ENCODE measurements at places on chromosomes 3 and 15.

GRCh38 chr3:146598535-146598934, 6.6 kb downstream of the PLSCR5 start:
- no peak for DNase-seq

DNA sequence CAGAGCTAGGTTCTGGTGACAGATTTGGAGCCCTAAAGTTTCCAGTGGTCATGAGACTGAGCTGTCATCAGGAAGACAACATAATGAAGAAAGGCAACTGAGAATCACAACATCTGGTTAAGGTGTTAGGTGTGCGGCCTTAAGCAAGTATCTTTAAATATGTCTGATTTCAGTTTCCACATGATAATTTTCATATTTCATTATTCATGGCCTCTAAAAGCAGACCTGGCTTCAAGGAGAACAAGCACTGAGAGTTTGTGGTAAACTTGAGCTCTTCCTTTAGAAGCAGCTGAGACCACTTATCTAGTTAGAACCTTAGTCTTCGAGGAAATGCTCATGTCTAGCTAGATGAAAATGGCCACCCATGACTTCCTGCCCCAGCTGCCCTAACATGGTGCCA, 25.7 kb upstream of the MYLK start:
- no peak for DNase-seq

GRCh38 chr3:177733233-177733632, 536.0 kb upstream of the TBL1XR1 start:
- DNase-seq = no peak

DNA sequence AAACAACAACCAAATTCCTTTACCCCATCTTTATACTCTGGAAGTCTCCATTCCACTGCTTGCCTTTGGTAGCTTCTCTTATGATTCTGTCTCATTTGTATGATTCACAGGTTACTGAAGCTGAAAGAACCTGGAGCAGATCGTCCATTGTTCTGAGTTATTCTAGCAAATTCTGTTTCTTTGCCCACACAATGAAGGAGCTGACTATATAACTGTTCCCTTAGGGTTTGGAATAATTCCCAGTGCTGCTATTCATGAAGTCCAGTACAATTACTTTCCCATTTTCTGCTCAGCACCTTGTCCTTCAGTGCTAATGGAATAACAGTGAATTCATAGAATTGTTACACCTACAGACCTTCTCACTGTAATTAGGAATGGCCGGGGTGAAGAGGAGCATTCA, 167.8 kb downstream of the CHST2 start:
- no peak for DNase-seq

DNA sequence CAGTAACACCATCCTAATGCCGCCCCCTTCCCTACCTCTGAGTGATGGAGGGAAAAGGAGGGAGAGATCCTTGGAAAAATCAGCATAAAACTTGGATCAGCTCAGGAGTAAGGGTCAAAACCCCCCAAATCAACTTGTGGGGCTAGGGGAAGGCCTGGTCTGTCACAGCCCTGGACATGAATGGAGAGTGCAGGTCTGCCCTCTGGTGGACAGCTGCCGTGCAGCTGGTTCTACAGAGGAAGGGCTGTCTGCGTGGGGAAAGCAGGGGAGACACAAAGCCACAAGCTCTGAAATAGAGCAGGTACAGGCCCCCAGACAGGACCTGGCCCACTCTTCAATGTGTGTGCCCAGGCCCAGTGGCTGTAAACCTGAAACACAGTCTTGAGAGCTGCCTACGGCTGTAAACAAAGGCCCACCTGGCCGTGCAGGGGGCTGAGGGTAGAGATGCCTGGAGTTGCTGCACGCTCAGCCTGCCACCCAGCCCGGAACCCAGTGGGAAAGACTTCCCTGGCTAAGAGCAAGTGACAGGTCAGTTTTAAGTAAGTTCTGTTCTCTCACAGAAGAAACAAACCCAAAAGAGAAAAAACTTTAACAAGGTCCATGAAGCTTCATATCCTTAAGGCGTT, 16.4 kb downstream of the CLK3 start:
- DNase-seq = peak; percentile 59

DNA sequence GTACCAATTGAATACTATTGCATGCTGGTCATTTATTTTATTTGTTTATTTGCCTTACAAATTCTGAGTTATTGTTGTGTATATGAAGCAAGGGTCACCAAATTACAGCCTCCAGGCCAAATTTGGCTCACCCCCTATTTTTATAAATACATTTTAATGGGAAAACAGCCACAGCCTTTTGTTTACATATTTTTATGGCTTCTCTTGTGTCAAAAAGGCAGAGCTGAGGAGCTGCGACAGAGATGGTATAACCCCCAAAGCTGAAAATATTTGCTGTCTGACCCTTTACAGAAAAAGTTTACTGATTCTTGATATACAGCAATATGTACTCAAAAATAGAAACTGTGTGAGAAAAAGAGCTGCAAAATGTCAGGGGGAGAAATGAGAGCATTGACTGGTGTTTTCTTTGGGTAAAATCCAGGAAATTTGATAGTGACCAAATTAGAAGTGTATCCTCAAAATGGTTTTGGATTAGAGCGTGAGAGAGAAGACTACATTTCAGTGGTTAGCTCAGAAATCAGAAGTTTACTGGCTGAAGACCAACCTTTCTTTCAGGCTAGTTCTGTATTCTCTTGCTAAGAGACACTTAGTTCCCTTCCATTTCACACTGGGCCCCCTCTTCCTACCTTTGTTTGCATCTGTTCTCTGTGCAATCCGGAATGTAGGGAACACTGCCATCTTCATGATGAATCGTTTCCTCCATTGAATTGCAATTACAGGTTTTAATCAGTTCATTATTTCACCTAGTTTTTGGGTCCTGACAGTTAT, 757.8 kb downstream of the AGBL1 start:
- DNase-seq = no peak

- DNase-seq = no peak
These were observed 71.2 kb upstream of the SOX14 start for GRCh38 chr3:137692803-137693431.

DNA sequence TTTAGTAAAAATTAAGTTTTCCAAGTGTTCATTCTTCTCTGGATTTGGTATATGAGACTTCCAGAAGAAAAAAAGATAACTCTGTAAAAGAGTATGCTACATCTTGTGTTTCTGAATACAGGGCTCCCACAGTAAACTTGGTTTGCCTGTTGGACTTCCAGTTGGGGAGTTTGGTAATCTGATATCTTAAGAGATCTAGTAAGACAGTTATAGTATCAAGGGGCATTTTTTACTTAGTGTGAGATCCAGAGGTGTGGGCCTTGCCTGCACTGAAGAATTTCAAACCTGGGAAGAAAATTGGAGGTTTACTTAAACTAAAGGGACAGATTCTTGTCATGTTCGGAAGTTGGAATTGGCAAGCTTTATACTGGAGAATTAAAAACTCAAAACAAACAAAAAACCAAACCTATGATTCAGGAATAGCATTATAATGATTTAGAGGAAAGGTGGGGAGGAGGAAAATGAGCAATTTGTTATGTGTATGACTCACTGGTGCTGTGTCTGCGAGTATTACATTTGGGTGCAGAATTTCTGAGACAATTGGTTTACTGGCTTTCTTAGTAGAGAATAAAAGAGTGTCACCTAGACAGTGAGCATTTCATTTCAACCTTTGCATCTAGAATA, 58.9 kb upstream of the ULK4 start:
- DNase-seq = no peak

GRCh38 chr3:151395806-151396205, 11.3 kb upstream of the P2RY12 start:
- DNase-seq = no peak

DNA sequence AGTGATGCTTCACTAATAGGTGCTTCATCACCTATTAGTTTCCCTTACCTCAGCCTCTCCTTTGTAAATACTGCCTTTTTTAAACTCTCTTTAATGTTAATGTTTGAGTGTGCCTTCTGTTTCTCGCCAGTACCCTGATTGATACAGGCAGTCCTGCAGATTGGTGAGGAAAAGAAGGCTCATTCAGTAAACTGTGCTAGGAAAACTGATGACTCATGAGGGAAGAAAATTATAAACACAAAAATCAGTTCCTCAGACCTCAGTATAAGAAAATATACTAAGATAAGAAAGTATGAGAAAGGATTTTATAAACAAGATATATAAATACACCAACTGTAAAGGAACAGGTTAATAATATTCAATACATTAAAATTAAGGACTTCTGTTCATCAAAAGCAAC, 54.8 kb upstream of the OXTR start:
- no peak for DNase-seq

DNA sequence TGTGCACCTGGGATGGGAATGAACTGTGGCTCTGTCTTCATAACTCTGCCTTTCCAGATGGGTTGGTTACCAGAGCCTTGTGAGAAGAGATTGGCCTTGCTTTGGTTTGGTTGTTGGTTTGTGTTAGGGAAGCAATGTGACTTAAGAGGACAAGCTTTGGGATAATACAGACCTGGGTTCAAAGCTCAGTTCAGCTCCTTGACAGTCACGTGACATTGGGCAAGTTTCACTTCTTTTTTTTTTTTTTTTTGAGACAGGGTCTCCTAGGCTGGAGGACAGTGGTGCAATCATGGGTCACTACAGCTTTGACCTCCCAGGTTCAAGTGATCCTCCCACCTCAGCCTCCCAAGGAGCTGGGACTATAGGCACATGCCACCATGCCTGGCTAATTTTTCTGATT, 42.7 kb downstream of the CORO2B start:
- DNase-seq = no peak
